ENCODE measurements at places on chromosomes 7 and 10.

GRCh38 chr7:53398566-53398965 lies 363.1 kb downstream of the POM121L12 start:
- DNase-seq = no peak

GRCh38 chr7:30163231-30163894 lies 28.6 kb downstream of the MTURN start:
- DNase-seq = no peak

- no peak for DNase-seq
Observed at GRCh38 chr10:18498998-18499397, 152.4 kb downstream of the NSUN6 start.

- no peak for DNase-seq
Observed at GRCh38 chr10:115026056-115026745, 67.0 kb upstream of the ATRNL1 start.

GRCh38 chr7:49099587-49100326 lies 175.4 kb downstream of the CDC14C start:
- DNase-seq = no peak

GRCh38 chr10:79929409-79929904 lies 19.4 kb downstream of the SFTPD start:
- DNase-seq = peak; percentile 73

GRCh38 chr10:122182308-122182707 lies 88.8 kb upstream of the BTBD16 start:
- DNase-seq = no peak

- DNase-seq = no peak
Observed at GRCh38 chr10:6528198-6528950, 51.7 kb downstream of the PRKCQ start.

- no peak for DNase-seq
Observed at GRCh38 chr7:55533050-55533728, 39.1 kb downstream of the VOPP1 start.

- no peak for DNase-seq
Observed at GRCh38 chr10:116186273-116186672, 86.7 kb downstream of the GFRA1 start.

GRCh38 chr10:114703377-114704107 lies 45.5 kb upstream of the ABLIM1 start:
- no peak for DNase-seq
